ENCODE measurements at places on chromosomes 6 and 20.

- no peak for DNase-seq
Measured at GRCh38 chr6:167047554-167047953, 48.4 kb downstream of the CEP43 start.

DNA sequence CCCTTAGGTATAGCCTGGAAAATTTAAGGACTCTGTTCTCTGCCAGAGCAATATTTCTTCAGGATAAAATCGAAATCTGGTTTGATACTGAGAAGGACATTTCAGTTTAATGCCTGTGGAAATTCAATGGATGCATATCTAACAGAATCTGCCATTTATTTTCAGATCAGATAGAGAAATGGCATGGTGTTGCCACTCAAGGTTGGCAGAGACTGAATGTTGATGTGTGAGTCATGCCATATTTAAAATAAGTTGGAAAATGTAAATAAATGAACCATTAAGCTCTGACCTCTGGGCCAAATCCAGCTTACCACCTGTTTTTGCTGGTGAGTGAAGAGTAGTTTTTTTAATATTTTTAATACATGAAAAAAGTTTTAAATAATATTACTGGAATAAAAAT, 594.6 kb downstream of the DOK5 start:
- no peak for DNase-seq

DNA sequence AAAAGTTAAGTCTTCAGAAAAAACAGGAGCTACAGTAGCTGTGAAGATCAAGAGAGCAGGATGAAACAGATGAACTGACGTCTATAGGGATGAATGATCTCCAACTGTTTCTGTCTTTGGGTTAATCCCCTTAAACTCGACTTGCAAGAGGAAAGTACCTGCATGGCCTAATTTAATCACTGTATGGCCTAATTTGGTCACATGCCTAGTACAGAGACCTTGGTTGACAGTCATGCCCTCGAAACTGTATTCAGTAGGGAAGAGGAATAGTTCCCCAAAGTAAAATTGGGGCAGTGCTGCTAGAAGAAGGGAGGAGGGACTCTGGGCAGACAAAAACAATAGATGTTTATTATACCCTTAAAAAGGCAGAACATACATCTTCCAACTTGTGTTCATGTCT, 10.0 kb upstream of the SMAP1 start:
- DNase-seq, result no peak

DNA sequence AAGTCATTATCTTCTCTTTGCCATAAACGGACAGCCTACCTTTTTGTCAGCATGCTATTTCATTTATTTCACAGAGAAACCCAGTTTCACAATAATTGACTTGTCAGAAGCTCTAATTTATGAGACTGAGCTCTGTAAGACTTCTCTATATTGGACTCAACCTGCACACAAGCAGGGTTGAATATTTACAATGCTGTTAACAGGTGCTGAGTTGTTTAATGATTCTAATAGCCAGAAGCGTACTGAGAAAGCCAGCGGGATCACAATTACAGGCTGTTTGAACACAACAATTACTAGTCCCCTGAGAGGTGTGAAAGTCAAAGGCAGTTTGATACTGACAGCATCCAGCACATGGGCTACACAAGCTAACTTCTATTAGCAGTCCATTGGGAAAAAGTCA, 128.2 kb upstream of the SIM1 start:
- DNase-seq, result no peak

GRCh38 chr6:92647630-92648029, 771.7 kb downstream of the EPHA7 start:
- DNase-seq, result peak; percentile 40

GRCh38 chr6:157800420-157801237, 22.4 kb upstream of the SNX9 start:
- DNase-seq, result peak; percentile 82

- DNase-seq, result peak; percentile 80
Measured at GRCh38 chr6:112806163-112806865, 459.2 kb downstream of the RFPL4B start.

DNA sequence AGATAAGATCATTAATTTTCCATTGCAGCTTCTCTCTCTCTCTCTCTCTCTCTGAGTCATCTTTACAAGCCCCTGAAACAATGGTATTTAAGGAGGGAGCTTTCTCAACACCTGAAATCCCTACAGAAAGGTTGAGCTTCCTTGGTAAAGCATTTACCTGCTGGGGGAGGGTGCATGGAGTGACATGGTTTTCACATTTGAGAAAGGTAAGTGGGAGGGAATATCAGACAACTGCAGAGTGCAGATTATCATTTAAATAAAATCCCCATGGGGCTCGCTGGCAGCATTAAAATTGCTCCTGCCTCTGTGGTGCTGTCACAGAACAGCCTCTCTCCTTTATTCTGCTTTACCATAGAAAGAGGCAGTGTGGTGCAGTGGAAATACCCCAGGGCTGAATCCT, 10.3 kb upstream of the PDYN start:
- DNase-seq, result no peak

DNA sequence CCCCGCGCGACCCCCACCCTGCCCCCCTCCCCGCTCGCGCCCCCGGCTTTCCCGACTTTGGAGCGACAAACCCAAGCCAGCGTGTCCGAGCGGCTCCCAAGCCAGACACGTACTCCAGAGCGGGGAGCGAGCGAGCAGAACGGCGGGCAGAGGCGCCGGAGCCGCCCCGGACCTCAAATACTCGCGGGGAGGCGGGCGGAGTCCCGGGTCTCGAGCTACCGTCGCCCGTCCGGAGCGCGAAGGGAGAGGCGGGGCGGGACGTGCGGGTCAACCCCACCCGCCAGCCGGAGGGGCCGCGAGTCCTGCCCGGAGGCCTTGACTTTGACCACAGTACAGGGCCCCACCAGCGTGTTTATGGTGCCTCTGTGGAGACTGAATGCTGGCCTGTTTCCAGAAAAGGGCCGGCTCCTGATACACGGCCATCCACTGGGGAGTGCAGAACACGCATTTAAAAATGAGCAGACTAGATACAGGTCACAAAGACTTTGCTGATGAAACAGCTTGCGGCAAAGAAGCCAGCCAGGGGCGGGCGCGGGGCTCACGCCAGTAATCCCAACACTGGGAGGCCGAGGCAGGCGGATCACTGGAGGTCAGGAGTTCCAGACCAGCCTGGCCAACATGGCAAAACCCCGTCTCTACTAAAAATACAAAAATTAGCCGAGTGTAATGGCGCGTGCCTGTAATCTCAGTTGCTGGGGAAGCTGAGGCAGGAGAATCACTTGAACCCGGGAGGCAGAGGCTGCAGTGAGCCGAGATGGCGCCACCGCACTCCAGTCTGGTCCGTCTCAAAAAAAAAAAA, at the start of gene SERPINB6:
TSS of gene SERPINB6 (minus strand) at position 148 of the 799 bp plus-strand sequence. CDS start 12,235 bp downstream, outside the sequence.
- peak; percentile 74 for DNase-seq

DNA sequence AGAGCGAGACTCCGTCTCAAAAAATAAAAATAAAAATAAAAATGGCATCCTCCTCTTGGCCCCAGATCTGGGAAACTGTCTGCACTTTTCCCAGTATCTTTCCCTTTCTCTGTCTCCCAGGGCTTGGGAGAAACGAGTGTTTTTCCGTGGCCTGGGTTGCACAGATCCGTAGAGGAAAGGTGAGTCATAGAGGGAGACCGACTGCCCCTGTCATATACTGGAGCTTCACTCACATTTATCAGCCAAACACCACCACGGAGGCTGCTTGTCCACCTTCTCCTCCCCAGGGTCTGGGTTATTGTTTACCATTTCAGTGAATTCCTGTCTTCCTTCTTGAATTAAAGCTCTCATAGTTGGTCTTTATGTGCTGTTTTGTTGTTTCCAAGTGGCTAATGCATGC, 31.9 kb upstream of the EIF2S2 start:
- DNase-seq, result peak; percentile 32

GRCh38 chr6:154156135-154156896, 117.3 kb downstream of the OPRM1 start:
- DNase-seq, result peak; percentile 30

GRCh38 chr20:56628015-56628872, 862 bp upstream of the TFAP2C start:
- DNase-seq, result no peak

- DNase-seq, result peak; percentile 16
Measured at GRCh38 chr20:62409931-62410745, 3.1 kb upstream of the CABLES2 start.

DNA sequence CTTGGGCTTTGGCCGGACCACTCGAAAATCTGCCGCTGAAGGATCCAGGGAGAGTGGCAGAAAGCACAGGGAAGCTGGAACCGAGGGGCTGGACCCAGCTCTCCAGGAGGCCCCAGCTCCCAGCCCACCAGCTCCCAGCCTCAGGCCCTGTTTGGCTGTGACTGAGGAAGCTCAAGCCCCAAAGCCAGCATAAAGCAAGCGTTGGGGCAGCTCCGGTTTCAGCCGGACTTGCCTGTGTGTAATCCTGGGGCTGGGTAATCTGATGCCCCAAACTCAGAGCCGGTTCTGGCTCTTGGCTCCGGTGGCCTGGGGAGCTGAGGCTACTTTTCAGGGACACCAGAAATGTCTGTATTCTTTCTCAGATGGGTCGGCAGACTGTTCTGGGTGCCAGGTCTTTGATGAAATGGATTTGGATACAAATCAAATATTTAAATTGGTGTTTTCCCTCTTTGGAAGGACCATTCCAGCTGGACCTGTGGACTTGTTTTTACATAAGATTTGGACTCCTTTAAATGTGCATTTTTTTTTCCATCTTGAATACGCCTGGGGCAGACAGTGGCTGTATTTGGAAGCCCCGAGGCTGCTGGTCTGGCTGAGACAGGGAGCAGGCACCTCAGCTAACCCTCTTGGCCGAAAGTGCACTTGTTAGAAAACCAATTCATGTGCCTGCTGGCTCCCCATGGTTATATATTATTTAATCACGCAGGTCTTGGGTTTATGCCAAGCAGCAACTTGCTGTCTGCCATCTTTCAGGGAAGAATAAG, 29.7 kb downstream of the RPP40 start:
- DNase-seq, result peak; percentile 62

DNA sequence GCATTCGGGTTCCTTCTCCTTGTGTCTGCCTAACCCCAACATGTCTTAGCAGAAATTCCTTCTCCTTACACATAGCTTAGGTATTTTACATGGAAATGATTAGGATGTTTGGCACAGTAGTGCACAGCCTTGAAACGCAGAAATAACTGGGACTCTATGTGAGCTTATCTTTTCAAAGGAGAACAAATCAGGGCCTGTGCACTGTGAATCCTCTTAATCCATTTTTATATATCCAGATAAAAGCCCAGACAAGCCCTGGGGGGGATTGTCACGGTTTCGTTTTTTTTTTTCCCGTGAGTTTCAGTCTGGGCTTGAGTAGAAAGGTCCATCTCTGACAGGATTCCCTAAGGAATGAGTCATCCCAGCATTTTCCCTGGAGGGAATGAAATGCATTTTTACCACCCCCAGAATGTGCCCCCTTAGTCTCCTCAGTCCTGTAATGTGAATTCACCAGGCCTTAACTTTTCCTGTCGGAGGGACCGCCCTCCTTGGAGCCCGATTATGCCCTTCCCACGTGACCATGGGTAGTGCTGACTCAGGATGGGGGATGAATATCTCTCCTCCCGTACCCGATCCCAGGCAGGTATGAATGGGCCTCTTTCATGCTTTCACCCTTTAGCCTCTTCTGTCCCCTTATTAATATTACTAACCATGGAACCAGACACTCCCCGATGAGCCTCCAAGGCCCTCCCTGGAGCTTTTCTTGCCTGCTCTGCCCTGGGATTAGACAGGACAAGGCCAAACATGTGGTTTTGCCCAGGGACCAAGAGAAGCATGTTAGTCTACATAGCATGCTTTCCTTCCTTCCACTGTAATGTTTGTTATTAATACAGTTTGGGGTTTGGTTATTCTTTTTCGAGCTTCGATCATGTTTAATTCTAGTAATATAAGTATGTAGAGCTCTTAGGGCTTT, 23.9 kb upstream of the NAA20 start:
- DNase-seq, result peak; percentile 78

DNA sequence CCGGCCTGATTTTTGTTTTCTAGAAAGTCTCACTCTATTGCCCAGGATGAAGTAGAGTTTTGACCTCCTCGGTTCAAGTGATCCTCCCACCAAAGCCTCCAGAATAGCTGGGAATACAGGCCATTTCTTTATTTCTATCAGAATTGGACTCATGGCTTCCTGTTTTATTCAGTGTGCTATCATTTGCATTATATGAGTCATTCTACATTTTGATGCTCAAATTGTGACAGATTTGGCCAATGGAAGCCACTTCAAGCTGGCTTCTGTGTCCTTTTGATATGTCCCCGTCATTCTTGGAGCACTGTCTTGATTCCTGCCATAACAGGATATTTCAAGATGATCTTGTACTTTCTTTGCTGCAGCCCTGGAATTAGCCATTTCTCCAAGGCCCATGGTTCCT, 75.1 kb downstream of the CNBD2 start:
- DNase-seq, result no peak

DNA sequence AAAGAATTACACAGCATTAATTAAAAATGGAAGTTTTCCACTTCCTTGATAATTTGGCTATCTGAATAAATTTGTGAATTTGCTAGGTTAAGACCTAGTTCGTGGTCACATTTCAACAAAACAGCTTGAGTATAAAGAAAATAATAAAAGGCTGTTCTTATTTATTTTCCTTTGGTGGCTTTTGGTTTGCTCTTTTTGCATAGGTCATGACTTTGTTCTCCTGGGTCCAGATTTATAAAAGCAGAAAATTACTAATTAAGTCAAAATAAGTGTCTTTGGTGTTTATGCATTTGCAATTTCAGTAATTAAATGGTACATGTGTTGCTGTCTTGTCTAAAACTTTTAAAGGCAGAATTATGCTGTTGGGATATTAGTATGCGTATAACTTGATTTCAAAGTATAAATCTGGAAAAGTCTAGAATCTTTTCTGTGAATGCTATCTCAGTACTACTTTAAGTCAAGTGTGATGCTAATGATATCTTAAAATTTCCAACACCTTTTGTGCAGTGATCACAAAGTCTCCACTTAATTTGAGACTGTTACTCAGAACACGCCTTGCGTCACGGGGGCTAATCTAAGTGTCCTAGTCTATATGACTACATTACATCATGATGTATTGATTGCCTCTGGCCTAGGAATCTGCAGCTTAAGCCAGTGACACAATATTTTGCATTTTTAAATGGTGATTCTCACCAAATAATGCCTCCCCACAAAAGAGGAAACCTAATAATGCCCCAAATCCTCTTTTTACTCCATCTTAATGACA, 41.0 kb downstream of the GNAS start:
- no peak for DNase-seq

- DNase-seq, result no peak
Measured at GRCh38 chr6:53962646-53963045, 148.6 kb upstream of the MLIP start.

DNA sequence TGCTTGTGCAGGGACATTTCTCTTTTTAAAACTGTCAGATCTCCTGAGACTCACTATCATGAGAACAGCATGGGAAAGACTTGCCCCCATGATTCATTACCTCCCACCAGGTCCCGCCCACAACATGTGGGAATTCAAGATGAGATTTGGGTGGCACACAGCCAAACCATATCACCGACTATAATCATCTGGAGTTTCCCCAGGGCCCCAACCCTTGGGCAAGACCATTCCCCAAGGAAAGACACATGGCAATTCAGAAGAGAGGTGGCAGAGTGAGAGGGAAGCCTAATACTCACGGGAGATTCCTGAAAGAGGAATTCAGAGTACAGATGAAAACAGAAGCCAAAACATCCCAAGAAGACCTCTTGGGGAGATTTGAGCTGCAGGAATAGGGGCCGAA, 291.0 kb upstream of the PLCB4 start:
- DNase-seq, result no peak

- no peak for DNase-seq
Measured at GRCh38 chr6:16486661-16487060, 248.3 kb downstream of the GMPR start.
